ENCODE measurements at places on chromosomes 6 and 20. TPM values are rescaled to one million over a fixed set of nuclear protein-coding genes. Genes with fewer than 3 reads are reported as not detected.
A peak's percentile ranks its signal among the peaks of the same experiment; 100 is the strongest.

The CCN5 gene
- polyA plus RNA-seq: 3.5 TPM

The PPIL1 gene
- polyA plus RNA-seq: 22.5 TPM

DNA sequence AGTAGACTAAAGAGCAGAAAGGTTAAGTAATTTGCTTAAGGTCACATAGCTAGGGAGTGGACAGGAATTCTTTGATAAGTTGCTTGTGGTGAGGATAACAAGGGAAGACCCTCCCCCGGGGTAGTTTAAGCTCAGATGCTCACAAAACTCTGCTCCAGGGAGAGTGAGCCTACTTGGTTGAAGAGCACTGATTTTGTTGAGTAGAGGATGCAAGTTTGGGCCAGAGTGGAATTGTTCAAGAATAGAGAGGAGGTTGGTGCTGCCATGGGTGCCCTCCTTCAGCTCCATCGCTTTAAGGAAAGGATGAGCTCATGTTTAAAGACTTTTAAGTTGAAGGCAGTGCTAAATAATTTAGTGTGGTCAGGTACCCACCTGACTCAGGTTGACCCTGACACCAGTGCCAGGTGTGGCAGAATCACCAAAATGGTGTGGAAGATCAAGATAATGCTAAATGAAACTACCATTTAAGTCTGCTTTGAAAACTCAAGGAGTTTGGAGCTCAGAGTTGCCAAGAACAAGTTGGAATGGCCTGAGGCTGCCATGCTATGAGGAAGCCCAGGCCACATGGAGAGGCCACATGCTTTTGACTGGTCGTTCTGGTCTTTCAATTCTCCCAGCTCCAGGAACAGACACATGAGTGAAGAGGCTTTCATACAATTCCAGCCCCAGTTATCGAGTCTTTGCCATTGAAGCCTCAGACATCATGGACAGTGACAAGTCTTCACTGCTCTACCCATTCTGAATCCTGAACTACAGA, 8.0 kb upstream of the TCF15 start:
- no peak for DNase-seq

DNA sequence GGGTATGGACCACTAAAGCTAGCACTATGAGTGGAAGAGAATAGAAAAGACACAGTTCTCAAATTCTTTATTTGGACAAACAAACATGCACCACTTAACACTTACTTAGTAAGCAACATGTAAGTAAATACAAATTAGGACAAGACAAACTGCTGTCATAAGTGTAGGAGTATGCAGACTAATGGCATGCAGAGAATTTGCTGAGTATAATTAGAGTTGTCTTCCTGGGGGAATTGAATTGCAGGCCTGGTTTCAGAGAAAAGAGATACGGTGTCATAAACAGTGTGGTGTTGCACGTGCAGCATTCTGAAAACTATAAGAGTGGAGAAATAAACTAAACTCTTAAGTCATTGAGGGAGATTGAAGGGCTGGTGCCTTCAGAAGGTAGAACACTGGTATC, 125.2 kb upstream of the EYA4 start:
- no peak for DNase-seq

DNA sequence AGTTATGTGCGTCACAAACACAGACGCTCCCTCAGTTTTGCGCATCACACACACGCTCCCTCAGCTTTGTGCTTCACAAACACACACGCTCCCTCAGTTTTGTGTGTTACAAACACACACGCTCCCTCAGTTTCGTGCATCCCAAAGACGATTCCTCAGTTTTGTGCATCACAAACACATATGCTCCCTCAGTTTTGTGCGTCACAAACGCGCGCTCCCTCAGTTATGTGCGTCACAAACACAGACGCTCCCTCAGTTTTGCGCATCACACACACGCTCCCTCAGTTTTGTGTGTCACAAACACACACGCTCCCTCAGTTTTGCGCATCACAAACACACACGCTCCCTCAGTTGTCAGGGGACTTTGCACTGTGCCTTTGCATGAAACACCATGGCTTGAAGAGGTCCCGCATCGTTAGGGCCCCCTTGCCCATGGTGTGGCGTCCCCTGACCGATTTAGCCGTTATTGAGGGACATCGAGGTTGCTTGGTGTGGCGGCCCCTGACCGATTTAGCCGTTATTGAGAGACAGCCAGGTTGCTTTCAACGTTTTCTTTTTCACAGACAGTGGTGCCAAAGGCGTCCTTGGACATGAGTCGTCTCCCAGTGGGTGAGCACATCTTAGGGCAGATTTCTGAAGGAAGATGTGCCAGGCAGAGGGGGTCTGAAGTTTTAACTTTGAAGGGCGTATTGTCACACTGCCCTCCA, 28.1 kb upstream of the MYT1 start:
- DNase-seq: no peak

The PSORS1C1 gene
- 2.0 TPM for polyA plus RNA-seq

The ROS1 gene
- polyA plus RNA-seq: 0.16 TPM

The CLPSL2 gene
- 0.09 TPM for polyA plus RNA-seq

GRCh38 chr20:973785-974194, 28.3 kb downstream of the RSPO4 start:
- DNase-seq: peak; percentile 51

DNA sequence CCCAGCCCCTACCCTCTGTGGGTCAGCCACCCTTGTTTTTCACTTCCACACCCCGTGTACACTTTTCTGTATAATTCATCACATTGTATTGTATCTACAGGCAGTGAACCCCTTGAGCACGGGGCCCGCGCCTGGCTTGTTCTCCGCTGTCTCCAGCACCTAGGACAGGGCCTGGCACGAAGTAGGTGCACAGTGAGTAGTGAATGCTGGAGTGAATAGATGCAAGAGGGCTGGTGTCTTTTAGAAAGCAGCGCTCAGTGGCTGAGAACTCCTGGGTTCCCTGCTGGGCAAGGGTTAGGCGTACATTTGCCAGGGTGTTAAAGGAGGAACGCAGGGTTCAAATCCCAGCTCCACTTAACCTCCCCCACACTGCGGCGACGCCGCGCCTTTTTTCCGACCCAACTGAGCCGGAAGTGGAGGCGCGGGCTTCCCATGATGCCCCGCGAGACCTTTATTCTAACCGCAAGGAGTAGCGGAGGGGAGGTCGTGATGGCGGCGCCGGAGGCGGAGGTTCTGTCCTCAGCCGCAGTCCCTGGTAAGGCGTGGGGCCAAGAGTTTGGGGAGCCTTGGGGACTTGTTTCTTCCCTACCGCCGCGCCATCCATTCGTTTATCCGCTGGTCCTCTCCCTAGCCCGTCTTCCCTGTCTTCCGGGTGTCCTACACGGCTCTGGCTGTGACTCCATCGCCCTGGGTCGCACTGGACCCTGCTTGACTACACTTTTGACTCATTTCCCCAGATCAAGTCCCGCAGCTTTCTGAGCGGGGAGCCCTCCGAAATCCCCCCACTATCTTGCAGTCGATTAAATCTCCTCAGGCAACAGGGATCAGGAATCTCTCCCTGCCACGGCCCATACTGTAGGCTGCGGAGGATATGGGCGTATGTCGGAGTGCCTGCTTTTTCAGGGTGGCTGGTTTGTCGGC, at the start of gene MAD2L1BP:
MAD2L1BP (plus strand) TSS at position 454 of the 921 bp plus-strand sequence; CDS start at position 490, 36 bp downstream.
- DNase-seq: peak; percentile 84

Data from thymus (tissue), 14 donors.